ENCODE measurements at places on chromosomes 5 and 9.

DNA sequence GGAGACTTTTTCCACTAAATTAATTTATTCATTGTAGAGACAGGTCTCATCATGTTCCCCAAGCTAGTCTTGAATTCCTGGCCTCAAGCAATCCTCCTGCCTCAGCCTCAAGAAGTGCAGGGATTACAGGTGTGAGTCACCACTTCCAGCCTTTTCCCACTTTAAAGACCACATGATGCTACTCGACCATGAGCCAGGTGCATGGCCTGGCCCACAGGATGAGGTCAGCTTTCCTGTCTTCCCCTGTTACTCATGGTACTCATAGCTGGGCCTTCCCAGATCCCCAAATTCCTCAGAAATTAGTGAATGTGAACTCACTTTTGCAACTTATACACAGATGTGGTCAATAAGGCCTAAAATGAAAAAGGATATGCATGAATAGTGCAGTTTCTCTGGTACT is 395.9 kb downstream of the SEMA5A start:
- no peak for DNase-seq

DNA sequence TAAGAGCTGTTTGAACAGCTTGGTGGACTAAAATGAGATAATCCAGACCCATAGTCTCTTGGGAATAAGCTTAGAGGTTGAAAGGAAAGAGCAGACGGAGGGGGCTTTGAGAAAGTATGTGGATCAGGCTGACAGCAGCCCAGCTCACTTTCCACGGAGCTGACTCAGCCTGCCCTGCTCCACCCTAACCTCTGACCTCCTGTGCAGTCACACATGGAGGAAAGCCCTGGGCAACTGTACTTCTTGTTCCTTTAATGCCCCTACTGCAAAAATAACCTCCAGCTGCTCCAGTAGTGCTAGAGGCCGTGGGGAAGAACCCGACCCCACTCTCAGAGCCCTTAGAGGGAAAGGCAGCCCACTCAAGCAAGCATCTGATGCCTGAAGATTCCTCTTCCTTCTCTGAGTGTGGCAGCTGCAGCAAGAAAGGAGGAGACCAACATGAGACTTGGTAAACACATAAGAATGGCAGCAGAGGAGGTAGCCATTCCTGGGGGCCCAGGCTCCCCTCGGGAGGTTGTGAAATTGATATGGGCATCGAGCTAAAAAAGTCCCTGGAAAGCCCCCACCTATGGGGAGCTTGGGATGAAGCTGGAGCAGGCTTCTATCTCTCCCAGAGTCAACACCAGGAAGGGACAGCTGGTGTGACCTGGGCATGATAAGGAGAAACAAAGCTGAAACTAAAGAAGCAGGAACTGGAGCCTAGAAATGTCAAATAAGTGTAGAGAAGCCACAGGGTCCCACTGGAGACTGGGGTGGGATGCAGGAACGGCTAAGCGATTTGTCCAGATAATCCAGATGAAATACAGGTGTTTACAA is 204.3 kb downstream of the PIK3R1 start:
- no peak for DNase-seq

- DNase-seq: peak; percentile 22
Measured at GRCh38 chr9:98784831-98785806, 11.2 kb downstream of the ANKS6 start.

DNA sequence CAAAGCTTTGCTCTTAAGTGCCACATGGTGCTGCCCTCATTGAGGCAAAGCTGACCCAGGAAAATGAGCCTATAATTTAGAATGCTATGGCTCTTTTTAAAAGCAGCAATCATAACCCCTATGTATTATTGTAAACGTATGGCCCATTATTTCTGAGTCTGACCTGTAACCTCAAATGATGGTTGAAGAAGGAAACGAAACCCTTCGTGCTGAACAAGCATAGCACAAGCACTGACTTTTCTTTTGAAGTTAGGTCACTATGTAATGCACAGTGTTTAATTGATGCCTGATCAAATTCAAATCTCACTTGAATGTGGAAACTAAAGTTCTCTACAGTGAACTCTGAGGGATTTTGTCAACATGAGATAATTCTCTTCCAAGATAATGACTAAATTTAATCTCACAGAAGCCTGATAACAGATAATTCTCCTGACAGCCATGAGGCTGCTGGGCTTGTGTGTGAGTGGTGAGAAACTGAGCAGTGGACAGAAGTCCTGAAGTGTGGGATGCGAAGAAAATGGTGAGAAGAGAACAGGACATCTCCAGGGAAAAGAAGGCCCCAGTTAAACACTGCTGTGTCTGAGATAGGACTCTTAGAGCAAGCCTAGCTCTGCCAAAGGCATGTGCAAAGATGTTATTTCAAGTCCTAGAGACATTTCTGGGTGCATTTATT is 226.9 kb downstream of the MAN2A1 start:
- DNase-seq: peak; percentile 3

- DNase-seq: no peak
Measured at GRCh38 chr9:128337936-128338335, 2.4 kb upstream of the SLC27A4 start.

- DNase-seq: no peak
Measured at GRCh38 chr5:158679221-158679641, 420.5 kb downstream of the EBF1 start.

GRCh38 chr5:62310426-62311143 is 4.6 kb downstream of the KIF2A start:
- no peak for DNase-seq
